ENCODE measurements at places on chromosomes 5 and 9.

- DNase-seq, result no peak
Measured at GRCh38 chr9:17669206-17669605, 90.3 kb downstream of the SH3GL2 start.

DNA sequence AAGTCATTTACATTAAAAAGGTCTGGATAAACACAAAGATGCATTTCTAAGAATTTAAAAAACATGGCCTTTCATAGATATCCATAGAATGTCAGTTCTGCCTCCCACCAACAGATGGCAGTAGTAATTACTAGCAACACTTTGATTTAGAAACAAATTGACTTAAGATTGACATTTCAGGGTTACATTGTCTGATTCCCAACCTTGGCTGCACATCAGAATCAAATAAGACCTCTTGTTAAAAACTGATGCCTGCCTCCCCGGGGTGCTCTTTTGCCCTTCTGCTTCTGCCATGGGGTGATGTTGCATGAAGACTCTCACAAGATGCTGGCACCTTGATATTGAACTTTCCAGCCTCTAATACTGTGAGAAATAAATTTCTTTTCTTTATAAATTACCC lies 146.2 kb upstream of the GPR151 start:
- DNase-seq, result no peak

DNA sequence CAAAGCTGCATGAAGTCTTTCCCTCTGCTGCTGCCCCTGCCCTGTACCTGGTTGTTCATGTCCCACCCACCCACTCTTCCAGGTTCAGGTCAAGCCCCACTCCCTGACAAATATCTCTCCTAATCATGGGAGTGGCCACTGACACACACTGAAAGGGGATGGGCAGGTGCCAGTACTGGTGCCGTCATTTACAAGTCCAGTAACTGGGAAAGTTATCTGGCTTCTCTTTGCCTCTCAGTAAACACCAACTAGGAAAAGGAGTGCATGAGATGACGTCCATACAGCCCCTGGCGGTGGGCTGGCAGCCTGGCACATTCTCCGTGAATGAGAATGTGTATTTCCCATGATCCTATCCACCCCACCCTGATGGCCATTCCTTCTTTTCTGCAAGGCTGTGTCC lies 225.2 kb downstream of the FSTL4 start:
- DNase-seq, result no peak

GRCh38 chr5:81825237-81825636 lies 74.3 kb upstream of the SSBP2 start:
- DNase-seq, result no peak

DNA sequence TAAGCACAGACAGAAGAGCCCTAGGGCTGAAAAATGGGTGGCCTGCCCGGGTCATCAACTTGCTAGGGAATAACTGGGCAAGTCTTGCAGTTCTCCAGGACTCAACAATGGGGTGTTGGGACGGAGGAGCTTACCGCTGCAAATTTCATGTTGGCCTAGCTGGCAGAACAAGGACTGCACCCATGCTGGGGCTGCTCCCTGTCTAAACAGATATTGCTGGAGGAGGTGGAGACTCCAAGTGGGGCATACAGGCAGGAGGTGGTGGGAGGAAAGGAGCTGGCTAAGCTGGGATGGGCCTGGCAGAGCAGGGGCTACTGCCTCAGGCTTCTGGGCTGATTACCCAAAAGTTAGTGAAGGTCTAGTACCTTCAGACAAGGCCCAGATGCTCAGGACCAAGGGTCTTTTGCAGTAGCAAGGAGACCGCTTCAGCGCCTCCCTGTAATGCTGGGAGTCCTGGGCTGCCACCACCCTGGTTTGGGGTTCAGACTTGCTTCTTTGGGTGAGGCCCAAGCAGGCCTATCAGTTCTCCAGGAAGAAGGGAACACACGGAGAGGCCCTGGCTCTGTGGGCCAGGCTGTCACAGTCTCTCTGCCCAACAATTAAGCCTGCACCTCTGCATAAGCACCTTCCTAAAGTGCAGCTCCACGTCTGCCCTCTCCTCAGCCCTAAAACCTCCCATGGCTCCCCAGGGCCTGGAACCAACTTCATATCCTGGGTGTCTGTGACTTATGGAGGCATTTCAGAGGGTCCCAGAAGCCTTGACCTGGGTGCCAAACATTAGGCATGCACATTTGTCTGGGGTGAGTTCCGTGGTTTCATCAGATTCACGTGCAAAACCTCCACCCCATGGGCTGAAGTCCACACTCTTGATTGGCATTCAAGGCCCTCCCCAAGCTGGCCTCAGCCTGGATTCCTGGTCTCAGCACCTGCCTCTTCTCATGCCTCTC lies 24.2 kb upstream of the KIF12 start:
- DNase-seq, result no peak

- no peak for DNase-seq
Measured at GRCh38 chr5:80357671-80358070, 37.9 kb downstream of the SPZ1 start.

DNA sequence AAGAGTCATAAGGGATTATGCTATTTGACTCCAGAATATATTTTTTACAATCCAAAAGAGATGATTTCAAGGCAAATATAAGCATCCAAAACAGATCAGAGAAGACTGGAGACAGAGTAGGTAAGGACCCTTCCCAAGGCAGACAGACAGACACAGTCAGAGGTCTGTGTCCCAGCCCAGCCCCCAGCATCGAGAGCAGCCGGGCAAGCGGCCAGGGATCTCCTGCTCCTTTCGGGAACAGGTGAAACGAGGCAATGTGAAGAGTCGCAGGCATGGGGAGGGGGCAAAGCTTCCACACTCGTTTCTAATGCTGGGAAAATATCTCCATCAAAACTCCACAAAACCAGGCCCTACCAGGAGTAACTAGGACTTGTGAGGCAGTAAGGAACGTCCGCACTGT lies 5.8 kb downstream of the PAEP start:
- no peak for DNase-seq

- DNase-seq, result no peak
Measured at GRCh38 chr9:134600371-134600770, 41.2 kb upstream of the COL5A1 start.

- no peak for DNase-seq
Measured at GRCh38 chr5:145495196-145495595, 339.9 kb downstream of the PRELID2 start.

- DNase-seq, result no peak
Measured at GRCh38 chr5:149370878-149371277, 8.2 kb downstream of the IL17B start.

GRCh38 chr9:89234205-89235067 lies 55.8 kb upstream of the SHC3 start:
- peak; percentile 19 for DNase-seq

GRCh38 chr9:68852941-68853340 lies 147.9 kb downstream of the PIP5K1B start:
- no peak for DNase-seq

DNA sequence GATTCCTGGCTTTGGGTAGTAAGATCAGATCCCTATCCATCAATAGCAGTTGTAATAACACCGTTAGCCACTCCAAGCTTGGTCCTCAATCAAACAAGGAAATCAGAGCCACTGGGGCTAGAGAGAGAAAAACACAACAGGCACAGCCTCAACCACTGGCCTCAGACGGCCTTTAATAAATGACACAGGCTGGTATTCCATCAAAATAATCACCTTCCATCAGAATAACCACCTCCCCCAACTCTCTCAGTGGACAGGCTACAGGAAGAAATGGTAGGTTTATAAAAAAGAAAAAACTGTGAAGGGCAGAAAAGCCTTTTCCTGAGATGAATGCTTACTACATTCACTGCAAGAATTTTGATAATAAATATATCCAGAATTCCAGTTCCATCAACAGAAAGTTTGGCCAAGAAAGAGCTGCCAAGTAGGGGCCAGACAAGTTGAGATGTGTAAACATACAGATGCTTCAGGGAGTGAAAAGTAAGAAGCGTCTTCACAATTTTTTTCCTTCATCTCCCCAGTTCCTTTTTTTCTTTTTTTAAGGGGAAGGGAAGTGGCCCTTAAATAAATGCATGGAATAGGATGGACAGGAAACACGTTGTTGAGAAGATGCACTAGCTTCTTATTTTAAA lies 5.5 kb downstream of the FOXD1 start:
- no peak for DNase-seq

- no peak for DNase-seq
Measured at GRCh38 chr5:169697976-169698375, 60.9 kb downstream of the DOCK2 start.

DNA sequence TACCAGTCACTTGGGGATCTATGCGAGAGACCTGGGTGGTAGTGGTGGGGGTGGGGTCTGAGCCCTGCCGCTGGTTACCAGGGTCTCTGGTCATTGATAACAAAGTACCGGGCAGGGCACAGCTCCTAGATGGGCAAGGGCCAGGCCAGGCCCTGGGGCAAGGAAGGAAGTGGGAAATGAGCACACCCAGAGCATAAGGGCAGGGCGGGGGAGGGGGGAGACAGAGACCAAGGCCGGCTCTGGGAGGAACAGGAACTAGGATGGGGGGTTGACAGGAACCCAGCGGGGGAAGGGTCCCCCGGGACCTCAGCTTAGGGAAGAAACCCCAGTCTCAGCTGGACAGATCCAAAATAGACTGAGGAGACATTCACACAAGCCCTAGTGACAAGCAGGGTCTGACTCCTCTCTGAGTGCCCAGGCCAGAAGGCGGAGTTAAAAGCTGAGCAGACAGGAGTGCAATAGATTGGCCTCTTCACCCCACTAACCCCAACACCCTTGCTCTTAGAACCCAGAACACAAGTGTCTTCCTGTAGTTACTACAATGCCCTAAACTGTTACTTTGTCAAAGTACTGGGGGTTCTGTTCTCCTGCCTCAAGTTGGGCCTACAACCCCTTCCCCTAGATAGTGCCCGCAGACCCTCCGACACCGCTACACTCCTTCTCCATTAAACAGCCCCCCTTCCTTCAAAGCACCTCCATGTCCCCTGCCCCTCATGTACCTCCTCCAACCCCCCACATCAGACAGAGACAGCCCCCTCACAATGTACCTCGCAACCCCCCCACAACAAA lies 628 bp downstream of the ATOSB start:
- DNase-seq, result peak; percentile 29

- no peak for DNase-seq
Measured at GRCh38 chr5:148793261-148793660, 33.1 kb upstream of the ADRB2 start.

DNA sequence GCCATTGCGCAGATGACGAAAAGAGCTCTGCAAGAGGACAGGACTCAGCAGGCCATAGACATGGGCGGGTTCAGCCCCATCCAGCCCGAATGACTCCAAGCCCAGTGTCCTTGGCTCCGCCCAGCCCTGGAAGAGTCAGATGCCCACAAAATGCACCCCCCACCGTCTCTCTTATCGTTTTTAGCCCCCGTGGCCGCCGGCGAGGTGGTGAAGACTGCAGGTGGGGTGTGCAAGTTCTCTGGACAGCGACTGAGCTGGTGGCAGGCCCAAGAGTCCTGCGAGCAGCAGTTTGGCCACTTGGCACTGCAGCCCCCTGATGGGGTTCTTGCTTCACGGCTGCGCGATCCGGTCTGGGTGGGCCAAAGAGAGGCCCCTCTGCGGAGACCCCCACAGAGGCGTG lies 2.1 kb downstream of the ADGRD2 start:
- DNase-seq, result no peak

Measured in stimulated activated naive CD4-positive, alpha-beta T cell treated with Interleukin-2 at 50 U/mL for 16 hours (primary cell).